Foreskin fibroblast (primary cell): ENCODE measurements at places on chromosomes 11 and 22.

- DNase-seq: no peak
These were observed 13.2 kb downstream of the PICK1 start for GRCh38 chr22:38070250-38070921.

- DNase-seq: no peak
These were observed 111.8 kb downstream of the CTNND1 start for GRCh38 chr11:57873196-57873911.

GRCh38 chr11:19577391-19577975, 135.2 kb upstream of the NAV2 start:
- DNase-seq: no peak

DNA sequence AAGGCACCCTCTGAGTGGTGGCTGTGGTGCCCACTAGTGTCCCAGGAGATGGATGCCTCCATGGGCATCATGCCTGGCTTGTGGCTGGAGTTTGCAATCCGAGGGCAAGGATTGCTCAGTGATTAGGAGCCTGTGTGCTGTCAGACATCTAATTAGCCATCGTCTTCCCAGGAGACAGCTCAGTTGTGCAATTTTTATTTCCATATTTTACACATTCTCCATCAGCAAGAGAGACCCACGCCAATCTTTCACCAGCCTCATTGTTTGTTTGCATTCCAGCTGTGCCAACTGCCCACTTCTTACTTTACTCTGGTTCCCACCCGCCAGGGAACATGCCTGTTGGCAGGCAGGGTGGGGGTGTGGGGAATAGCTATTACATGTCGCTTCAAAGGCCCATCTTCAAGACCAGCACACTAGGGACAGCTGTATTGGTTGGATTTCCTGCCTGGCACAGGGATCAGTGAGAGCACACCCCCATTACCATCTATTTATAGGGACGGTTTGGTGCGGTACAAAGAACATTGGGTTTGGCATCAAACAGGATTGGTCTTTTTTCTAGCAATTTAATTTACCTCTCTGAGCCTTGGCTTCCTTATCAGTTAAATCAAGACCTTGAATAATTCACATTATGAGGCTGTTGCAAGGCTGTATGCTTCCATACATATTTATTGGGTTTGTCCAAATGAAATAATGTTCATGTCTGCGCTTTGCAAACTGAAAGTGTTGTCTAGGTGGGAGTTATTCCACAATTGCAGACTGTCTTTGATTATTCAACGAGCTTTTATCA, 80.7 kb upstream of the NAV2 start:
- peak; percentile 41 for DNase-seq

- DNase-seq: no peak
These were observed 75.7 kb downstream of the RELT start for GRCh38 chr11:73451896-73452295.
